ENCODE measurements at places on chromosomes 5 and 9.

- DNase-seq = no peak
Measured at GRCh38 chr5:134003064-134003816, 1.5 kb downstream of the VDAC1 start.

DNA sequence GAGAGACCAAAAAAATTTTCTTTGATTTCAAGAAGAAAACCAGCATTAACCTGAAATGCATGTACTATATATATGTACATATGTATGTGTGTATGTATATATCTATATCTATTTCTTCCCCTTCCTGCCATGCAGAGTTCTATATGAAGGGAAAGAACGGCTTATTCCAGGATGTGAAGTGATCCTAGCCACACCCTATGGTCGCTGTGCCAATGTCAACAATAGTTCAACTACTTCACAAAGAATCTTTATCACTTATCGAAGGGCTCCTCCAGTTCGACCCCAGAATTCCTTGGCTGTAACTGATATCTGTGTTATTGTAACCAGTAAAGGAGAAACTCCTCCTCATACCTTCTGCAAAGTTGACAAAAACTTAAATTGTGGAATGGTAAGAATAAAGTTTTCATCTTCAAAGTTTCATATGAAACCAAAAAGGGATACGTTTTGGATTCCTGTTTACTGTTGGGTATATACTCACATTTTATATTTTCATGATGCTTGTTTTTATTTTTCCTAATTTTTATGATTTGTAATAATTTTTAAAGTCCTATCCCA lies 56.2 kb downstream of the DENND4C start:
- DNase-seq = no peak

GRCh38 chr5:15206133-15206532 lies 293.8 kb upstream of the FBXL7 start:
- DNase-seq = no peak

DNA sequence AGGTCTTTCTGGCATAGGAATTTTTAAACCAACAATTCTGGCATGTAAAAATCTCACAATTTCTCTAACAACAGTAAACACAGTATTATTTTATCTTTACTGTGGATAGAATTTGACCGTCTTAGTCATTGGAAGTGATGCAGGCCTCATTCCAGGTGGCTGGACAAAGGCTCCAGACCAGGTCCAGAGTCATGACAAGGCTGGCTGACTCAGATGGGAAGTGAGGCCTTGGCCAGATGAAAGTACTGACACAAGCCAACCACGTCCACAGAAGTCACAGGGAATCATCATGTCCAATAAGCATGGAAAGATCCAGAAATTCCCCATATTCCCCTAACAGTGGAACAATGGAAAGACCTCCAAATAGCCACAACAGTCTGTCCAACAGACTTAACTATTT lies 12.4 kb downstream of the SPOCK1 start:
- DNase-seq = no peak

DNA sequence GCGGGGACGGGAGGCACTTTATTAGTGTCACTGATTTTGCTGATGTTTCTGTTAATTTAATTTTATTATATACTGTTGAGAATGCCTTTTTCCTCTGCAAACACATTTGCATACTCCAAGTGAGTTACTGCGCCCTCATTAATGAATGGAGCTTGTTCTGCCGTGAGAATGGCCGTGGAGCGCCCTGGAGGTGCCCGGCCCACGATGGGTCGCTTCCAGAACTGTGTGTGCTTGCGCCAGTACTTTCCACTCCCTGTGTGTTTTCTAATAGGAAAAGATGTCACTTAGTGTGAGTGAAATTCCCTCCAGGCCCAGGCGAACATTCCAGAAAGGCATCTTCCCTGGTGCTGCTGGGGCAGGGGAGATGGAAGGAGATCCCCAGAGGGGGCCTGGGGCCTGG lies 30.1 kb downstream of the NDUFS6 start:
- DNase-seq = no peak

GRCh38 chr5:43702815-43703214 lies 99.8 kb downstream of the NNT start:
- DNase-seq = no peak

DNA sequence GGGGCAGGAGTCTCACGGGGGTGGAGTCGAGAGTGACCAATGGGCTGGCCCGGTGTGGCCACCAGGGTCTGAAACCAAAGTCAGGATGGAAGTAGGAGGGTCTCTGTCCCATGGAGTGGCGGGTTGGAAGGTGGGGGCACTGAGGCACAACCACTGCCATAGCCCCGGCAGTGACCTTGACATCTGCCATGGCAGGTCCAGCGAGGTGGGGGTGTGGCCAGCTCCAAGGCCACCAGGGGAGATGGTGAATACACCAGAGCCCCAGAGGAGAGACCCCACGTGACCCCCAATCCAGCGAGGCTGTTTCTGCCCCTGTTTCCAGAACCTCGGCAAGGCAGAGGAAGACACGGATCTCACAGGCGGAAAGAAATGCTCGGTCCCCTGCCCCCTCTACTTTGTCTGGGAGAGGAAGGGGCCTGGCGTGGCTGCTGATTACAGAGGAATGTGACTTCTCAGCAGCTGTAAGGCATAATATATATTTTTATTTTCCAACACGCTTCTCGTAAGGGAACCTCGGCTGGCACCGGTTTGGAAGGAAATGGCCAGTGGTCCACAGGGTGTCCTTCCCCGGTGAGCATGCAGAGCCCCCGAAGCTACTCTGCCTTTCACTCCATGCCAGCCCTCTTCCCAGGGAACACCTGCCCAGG lies 105.7 kb upstream of the SARDH start:
- DNase-seq = no peak

GRCh38 chr5:171573451-171574225 lies 154.2 kb downstream of the FGF18 start:
- DNase-seq = no peak

DNA sequence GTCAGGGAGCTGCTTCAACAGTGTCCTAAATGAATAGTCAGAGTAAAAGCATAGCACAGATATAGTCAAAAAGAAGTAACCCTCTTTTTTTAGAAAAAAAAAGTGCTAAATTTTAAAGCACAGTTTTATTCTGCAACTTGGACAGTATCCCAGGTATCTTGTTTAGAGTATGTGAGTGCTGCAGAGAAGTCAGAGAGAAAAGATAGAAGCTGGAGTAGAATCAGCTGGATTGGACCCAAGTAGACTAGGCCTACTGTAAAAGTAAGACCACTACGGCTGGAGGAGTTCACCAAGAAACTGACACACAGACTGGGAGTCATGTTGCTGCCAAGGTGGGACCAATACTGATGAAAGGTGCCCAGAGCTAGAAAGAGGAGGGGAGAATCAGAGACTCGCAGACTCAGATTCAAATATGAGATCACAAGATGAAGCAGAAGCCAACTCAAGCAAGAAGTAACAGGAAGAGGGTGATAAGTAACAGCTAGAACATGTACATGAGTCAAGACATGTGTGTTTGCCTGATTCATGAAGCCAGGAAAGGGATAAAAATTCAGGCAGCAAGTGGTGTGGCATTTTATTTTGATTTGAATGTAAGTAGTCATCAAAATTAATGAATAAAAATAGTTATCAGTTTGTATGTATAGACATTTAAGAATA lies 25.6 kb upstream of the TUSC1 start:
- no peak for DNase-seq

DNA sequence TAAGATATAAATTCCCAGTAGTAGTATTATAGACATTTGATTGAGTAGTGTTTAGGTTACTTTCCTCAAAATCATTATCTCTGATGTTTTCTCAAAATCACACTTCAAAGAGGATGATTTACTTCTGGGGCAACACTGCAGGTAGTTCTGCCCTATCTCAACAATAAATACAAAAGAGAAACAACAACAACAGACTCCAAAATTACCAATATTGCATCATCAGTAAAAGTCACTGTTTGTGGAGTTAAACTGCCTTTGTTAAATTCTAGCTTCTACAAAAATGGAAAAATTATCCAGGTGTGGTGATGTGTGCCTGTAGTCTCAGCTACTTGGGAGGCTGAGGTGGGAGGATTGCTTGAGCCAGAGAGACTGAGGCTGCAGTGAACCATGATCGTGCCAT lies 637.6 kb upstream of the ZNF608 start:
- DNase-seq = no peak

- no peak for DNase-seq
Measured at GRCh38 chr9:35431467-35431866, 58.4 kb upstream of the RUSC2 start.

- DNase-seq = no peak
Measured at GRCh38 chr9:95081998-95082397, 235.5 kb downstream of the FANCC start.

DNA sequence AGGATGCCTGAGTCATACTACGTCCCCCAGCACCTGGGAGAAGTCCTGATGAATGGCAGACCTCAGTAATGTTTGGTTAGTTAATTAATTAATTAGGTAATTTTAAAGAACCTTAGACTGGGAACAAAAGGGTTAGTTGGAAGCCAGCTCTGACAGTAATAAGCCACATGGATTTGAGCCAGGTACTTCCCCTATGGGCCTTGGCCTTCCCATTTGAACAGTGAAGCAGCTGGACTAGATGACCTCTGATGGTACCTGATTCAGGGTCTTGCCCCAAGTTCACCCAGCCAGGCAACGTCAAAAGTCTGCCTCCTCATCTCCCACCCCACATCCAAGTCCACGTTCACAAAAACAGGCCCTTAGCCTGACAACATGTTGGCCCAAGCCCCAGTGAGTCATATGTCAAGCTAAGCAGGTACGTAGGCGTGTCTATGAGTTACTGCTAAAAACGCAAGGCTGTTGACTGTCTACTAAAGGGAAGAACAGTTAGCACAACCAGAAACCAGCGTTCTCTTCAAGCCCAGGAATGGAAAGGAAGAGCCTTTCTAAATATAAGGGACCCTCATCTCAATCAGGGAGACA lies 303.2 kb downstream of the ACTL7B start:
- DNase-seq = no peak

GRCh38 chr9:110114859-110115201 lies 93.1 kb downstream of the C9orf152 start:
- DNase-seq = peak; percentile 55

- no peak for DNase-seq
Measured at GRCh38 chr5:86760661-86761060, 142.9 kb downstream of the COX7C start.

DNA sequence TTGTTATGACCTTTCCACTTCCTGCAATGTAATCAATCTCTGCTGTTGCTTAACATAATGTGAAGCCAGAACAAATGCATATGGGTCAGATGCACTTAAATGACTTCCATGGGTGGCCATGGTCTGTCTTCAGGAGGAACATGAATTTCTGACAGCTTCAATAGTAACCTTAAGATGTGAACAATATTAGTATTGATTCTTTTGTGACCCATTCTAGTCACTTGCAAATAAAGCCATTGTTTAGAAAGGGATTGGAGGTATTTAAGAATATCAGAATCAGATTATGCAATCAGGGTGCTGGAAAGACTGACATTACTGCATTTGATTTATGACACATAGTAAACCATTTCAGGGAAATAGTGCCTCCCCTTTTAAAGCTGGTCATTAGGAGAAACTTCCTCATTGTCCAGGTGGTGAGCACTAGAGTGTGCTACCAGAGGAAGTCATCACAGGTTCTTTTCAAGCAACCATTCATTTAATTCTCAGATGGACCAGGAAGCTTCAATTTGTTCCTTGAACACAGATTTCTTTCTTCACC lies 32.1 kb downstream of the GRIN3A start:
- DNase-seq = no peak

- DNase-seq = no peak
Measured at GRCh38 chr9:15144622-15145061, 162.4 kb downstream of the TTC39B start.

GRCh38 chr5:113162770-113163169 lies 186.2 kb downstream of the DCP2 start:
- no peak for DNase-seq

DNA sequence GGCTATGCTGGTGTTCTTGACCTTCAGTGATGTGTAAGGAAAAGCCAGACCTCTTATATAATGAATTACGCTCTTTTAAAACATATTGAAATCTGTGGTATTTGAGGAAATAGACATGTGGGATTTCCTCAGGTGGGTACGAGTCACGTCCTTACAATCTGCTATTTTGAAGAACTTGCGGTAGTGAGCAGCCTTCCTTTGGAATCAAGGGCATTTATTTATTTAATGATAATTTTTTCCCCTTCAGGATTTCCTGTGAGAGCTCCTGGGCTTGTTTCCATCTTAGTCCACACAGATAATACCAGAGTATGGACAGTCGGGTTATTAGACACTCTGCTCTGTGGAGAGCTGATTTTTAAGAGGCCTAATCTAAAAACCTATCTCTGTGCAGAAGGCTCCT lies 167.9 kb downstream of the ARHGEF28 start:
- DNase-seq = no peak

DNA sequence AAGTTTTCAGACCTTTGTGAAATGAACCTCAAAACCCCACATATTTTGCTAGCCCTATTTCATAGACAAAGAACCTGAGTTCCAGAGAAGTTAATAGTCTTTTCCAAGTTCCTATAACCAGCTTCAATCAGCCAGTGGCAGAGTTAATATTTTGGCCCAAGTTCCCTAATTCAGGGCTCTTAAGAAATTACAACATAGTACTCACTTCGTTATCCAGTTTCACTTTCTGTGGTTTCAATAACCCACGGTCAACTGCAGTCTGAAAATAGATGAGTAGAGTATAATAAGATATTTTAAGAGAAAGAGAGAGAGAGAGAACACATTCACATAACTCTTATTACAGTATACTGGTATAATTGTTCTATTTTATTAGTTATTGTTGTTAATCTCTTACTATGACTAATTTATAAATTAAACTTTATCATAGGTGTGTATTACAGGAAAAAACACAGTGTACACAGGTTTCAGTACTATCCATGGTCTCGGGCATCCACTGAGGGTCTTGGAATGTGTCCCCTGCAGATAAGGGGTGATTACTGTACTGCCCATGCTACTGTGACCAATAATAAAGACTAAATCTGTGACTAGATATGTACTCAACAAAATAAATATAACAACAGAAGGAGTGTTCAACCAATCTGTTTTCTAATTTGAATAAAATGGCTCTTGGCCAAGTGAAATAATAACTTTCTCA lies 9.3 kb upstream of the MYOT start:
- DNase-seq = no peak

DNA sequence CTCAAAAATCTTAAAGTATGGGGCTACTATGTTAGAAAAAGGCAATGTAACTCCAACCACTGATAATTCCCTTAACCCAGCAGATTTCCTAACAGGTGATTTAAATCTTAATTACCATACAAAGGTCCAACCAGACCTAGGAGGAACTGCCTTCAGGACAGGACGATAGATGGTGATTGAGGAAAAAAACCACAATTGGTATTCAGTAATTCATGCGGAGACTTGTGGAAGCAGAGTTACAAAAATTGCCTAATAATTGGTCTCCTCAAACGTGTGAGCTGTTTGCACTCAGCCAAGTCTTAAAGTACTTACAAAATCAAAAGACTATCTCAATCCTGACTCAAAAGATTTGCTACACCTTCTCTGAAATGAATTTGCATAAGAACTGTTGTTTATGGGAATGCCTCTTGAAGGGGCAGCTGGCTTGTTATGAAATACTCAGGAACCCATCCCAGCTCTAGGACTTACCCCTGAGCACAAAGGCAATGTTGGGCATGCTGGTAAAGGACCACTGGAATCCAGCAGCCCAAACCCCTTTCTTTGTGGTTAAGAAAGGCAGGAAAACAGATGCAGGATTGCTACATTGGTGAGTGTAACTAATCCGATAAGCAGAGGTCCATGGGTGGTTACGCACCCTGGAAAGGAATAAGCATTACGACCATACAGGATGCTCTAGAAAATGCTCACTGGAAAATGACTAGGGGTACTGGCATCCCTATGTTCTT lies 26.7 kb upstream of the EPB41L4A start:
- DNase-seq = no peak
